ENCODE measurements at places on chromosomes 1 and 21.

GRCh38 chr1:200510228-200510623 lies 100.4 kb upstream of the ZNF281 start:
- DNase-seq: peak; percentile 58

- DNase-seq: no peak
Measured at GRCh38 chr1:22196041-22196440, 53.1 kb upstream of the WNT4 start.

GRCh38 chr1:59985911-59986515 lies 59.4 kb upstream of the CYP2J2 start:
- DNase-seq: no peak

- DNase-seq: no peak
Measured at GRCh38 chr1:28265577-28265976, 6.3 kb downstream of the SESN2 start.

GRCh38 chr21:29377266-29377665 lies 78.5 kb downstream of the BACH1 start:
- no peak for DNase-seq

- DNase-seq: no peak
Measured at GRCh38 chr1:200538179-200538578, 82.4 kb downstream of the KIF14 start.

DNA sequence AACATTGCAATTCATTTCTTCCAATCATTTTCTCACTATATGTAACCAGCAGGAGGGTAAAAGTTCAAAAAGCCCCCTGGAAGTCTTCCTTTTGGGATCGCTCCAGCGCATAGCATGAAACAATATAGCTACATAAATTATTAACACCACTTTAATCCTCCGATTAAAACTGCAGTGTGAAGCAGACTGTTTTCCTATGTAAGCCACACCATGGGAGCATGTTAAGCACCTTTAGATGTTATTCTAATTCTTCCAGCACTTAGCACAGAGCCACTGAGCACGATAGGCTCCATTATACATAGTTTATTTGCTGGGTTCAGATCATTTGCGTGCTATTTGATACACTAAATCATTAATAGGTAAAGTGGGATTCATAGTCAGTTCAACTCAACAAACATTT lies 18.4 kb upstream of the GADD45A start:
- DNase-seq: no peak

DNA sequence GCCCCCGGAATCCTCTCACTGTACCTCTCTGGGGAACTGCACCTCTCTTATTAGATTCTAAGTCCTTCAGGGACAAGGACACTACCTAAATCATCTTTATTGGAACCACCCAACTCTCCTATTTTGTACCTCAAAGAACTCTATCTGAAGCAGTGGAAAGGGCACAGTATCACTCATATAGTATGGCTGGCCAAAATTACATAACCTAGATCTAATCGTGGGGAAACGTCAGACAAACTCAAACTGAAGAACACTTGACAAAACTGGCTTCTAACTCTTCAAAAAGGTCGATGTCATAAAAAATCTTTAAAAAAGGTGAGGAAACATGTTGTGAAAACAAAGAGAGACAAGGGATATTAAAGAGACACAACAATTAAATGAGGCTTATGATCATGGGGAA lies 210.0 kb downstream of the SLC45A1 start:
- DNase-seq: no peak

- no peak for DNase-seq
Measured at GRCh38 chr1:191674626-191675179, 483.6 kb upstream of the RGS18 start.

GRCh38 chr1:159854116-159854692 lies 8.3 kb downstream of the VSIG8 start:
- no peak for DNase-seq

GRCh38 chr1:173210283-173210682 lies 3.2 kb upstream of the TNFSF4 start:
- DNase-seq: no peak

DNA sequence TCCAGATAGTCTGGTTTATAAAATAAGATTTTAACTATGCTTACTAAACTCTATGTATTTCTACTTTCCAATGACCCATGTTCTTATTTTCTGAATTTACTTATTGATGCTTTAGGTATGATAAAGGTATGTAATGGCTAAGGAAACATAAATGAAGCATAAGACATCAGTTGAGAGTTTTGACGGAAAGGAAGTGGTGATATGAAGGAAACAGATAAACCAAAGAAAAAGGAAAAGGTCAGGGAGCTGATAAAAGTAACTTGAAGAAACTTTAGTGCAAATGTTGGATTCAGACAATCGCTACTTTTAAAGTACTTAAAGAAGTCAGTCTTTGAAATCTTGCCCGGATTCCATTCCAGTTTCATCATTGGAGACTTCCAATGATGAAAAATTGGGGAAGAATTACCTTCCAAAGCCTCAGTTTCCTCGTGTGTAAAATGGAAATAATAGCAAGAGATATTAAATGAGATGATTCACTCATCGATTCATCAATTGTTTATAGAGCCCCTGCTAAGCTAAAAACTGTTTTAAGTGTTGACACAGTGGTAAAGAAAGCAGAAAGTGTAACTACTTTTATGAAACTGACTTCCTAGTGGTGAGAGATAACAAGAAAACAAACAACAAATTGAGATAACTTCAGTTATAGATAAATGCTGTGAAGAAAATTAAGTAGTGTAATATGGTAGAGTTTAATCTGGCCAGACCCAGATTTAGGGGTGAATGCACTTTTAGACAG lies 10.6 kb downstream of the PTPRC start:
- DNase-seq: no peak

- DNase-seq: no peak
Measured at GRCh38 chr1:151680826-151681225, 35.8 kb downstream of the CELF3 start.

DNA sequence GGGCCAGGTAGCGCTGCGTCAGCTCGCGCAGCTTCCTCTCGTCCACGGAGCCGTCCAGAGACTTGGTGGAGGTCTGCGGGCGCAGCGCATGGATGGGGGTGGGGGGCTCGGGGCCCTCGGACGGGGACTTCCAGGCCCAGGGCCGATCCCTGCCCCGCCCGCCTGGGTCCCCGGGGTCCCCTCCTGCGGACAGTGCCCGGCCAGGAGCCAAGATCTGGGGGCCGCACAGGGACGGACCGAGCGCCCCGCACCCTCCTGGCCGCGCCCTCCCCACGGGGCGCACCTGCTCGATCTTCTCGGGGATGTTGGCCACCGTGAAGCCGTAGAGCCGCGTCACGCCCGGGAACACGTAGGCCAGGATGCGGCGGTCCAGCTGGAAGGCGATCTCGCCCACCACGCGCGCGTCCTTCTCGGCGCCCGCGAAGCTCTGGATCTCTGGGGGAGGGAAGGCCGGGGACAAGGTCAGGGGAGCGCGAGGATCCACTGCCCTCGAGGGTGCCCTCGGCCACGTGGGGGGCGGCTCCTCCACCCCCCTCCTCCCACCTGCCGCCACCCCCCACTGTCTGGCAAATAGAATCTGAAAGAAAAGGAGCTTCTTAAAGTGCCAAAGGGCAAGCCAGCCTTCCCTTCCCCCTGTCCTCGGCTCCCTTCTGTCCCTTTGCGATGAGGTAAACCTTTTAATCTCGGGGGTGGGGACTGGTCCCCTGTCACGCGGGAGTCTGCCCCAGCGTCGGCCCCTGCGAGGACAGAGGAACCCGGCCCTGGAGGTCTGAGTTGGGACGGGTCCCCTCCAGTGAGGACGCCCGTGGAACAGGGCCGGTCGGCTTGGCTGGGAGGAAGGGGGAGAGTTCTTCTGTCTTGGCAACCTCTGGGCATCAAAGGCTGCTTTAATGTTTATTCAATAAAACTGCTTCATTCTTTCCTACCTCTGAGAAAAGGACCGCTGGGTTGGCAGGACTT lies 6.5 kb upstream of the FTCD start:
- DNase-seq: no peak

GRCh38 chr1:97621955-97622354 lies 298.9 kb downstream of the DPYD start:
- no peak for DNase-seq

GRCh38 chr1:59703226-59703917 lies 111.4 kb upstream of the HOOK1 start:
- DNase-seq: no peak

DNA sequence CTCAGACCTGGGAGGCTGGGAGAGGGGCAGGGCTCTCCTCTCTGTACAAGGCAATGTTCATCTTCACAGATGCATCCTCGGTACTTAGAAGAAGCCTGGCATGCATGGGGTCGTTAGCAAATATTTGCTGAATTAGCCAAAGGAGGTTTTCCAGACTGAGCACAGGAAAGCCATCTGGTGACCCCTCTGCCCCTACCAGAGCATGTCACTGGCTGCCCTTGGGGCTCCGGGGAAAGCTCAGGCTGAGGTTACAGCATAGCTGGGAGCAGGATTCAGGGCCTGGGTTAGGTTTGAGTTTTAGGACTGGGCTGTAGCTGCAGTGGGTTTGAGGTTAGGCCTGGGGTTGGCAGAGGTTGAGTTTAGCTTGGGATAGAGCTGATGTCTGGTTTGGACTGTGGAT lies 43.4 kb upstream of the ZBTB40 start:
- DNase-seq: no peak

- no peak for DNase-seq
Measured at GRCh38 chr1:176199707-176200106, 7.4 kb downstream of the COP1 start.
